ENCODE measurements at places on chromosomes 1 and 21.

DNA sequence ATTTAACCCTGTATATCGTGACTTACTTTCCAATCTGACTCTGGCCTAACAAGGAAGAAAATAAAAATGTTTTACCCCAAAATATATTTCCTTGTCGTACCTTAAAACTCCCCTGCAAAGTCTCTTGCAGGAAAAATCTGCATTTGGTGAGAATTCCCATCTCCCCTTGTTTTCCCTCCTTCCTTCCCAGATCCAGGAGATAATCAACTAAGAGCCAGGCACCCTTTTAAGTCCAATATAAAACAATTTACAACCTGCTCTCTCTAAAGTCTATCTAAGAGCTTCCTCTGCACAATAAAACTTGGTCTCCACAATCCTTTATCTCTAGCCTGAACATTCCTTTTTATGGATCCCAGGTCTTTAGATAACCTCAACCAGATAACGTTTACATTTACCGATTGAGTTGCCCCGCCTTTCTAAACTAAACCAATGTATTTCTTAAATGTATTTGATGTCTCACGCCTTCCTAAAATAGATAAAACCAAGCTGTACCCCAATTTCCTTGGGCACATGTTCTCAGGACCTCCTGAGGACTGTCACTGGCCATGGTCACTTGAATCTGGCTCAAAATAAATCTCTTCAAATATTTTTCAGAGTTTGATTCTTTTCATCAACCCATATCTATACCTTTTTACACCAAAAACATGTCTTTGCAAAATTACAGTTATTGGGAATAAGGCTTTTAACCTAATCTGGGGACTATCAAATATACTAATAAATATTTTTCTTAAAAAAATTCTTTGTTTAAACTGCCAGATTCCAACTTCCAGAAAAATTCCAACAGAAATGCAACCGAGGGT lies 993 bp downstream of the DDX59 start:
- no peak for DNase-seq

- DNase-seq = no peak
Observed at GRCh38 chr1:40758578-40759343, 24.8 kb upstream of the KCNQ4 start.

DNA sequence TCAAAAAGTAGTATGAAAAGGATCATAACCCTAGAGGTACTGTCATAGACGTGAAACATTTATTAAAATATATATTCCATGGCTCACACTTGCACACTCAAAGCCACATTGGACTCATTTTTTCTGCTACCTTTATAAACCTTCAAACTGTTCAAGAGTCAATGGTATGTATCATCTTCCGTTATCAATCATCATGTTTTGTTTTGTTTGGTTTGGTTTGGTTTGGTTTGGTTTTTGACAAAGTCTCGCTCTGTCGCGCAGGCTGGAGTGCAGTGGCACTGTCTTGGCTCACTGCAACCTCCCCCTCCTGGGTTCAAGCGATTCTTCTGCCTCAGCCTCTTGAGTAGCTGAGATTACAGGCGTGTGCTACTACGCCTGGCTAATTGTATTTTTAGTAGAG lies 1.8 kb downstream of the IFNAR2 start:
- DNase-seq = no peak

GRCh38 chr21:42674351-42674940 lies 21.0 kb downstream of the PDE9A start:
- DNase-seq = no peak

GRCh38 chr1:157369808-157370521 lies 182.3 kb downstream of the FCRL5 start:
- DNase-seq = peak; percentile 33

- no peak for DNase-seq
Observed at GRCh38 chr1:14539953-14540563, 58.4 kb upstream of the KAZN start.

- DNase-seq = peak; percentile 84
Observed at GRCh38 chr1:154154534-154155191, at the start of gene NUP210L. Gene NUP210L, minus strand, starts transcription at chr1:154155073.

- no peak for DNase-seq
Observed at GRCh38 chr1:39086865-39087409, 60.8 kb downstream of the NDUFS5 start.

GRCh38 chr1:89734442-89734841 lies 86.4 kb upstream of the LRRC8D start:
- DNase-seq = no peak

DNA sequence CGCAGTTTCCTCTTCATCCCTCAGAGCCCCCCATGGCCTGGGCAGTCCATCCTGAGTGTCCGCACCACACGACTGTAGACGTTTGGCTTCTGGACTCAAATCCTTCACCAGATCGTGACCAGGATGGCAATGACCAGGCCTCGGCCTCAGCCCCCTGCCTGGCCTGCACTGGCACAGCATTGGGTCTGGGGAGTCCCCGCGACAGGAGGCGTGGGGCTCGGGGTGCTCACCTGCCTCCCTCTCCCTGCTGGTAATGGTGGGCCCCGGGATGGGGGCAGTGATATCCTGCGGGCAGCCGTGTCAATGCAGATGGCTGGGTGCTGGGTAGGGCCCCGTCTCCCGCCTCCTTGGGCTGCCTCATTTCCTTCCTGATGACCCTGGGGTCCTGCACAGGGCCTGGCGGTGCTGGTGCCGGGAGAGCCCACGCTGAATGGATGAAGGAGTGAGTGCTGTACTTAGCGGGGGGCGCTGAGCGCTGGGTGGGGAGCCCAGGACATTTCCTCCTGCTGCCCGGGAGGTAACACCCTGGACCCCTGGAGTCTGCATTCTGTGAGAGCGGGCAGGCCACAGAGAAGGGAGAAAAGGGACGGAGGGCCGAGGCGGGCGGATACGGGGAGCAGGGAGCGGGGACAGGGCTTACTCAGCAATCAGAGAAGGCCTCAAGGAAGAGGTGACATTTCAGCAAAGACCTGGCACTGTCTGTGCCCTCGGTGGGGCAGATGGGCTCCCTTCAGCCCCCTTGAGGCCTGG lies 2.1 kb upstream of the TNFRSF14 start:
- no peak for DNase-seq

DNA sequence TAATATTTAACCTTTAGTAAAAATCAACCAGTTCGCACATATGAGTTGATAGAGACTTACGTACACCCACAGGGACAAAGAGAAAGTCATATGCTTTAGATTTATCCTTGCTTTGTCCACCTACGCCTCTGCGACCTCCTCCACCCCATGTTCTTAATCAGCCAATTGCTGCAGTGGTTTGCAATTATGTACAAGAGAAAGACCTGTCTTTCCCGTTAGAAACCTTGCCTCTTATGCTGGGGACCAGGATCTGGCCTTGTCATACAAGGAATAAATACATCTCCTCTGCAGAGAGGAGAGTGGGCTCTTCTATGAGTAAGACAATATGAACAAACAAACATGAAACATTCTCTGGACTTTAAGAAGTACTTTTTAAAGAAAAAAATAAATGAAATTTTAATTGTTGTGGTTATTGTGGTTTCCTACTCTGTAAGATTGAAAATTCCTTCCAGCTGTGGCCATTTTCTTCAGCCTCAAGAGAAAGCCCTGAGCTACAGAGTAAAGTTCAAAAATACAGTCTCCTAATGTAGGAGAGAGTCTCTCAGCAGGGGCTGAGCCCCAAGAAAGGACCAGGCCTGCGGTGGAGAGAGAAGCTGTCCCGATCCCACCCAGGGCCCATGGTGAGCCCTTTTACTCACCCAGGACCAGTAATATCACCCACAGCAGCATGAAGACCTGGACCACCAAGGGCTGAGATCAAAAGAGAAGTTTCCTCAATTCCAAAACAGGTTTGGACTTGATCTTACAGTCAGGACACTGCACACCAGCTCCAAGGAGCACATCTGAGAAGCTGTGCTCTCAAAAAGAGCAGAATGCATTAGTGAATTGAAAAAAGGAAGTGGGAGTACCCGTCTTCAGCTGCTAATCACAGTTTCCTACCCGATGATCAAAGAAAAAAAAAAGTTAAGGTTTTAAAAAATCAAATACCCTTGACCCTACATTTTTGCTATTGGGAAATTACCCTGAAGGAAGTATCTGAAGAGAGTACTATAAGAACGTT lies at the start of gene FCRL5:
Gene FCRL5, minus strand, starts transcription at position 822 of the 1,000 bp plus-strand sequence. Its CDS starts 153 bp downstream, at position 669.
- no peak for DNase-seq

GRCh38 chr1:35589516-35590427 lies 16.7 kb downstream of the TFAP2E start:
- no peak for DNase-seq

DNA sequence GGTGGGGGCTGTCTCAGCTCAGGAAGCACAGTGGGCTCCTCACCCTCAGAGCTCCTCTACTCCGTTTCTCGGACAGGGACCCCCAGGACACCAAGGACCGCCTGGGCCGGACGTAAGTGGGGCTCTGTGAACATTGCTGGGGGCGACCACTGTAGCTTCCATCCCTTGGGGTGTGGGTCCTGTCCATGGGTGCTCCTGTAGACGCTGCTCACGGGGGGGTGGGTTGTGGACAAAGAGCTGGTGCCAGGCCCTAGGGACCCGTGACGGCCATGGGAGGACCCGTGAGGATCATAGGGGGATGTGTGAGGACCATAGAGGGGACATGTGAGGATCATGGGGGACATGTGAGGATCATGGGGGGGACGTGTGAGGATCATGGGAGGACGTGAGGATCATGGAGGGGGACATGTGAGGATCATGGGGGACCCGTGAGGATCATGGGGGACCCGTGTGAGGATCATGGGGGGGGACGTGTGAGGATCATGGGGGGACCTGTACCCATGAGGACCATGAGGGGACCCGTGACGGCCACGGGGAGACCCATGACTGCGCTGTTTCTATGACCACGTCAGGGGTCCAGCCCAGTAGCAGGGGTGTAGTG lies 18.1 kb downstream of the COL6A1 start:
- DNase-seq = peak; percentile 17

GRCh38 chr1:91173346-91173890 lies 151.6 kb upstream of the ZNF644 start:
- DNase-seq = no peak

- DNase-seq = no peak
Observed at GRCh38 chr1:224504297-224505041, 69.9 kb upstream of the WDR26 start.

DNA sequence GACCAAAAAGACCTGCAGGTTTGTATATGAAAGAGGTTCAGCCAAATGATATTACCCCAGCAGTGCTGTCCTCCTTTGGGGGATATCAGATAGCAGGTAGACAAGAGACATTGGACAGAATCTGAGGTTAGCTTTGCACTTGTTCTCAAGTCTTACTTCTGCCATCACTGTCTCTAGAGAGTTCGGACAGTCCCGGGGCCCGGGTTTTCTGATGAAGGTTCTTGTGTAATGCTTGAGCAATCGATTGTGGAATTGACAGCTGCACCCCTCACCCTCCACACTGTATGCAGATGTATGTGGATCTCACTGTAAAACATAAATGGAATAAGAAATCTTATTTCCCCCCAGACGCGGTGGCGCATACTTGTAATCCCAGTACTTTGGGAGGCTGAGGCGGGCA lies 56.2 kb upstream of the MORC3 start:
- no peak for DNase-seq

DNA sequence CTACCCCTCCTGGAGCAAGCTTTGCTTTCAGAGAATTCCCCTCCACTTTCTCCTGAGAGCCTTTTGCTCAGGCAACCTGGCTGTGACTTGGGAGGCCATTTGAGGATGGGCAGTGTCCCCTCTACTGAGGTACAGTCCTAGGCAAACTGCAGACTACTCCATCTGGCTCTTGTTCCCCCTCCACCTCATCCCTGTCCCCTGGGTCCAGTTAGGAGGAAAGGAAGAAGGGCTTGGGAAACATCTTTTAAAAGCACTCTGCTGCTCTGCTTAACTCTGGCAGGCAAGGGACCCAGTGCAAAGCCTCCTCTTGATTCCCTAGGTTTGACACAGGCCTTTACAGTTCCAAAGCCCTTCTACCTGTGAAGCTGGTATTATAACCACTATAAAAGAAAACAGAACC lies 108.2 kb downstream of the NAV1 start:
- DNase-seq = no peak

- DNase-seq = no peak
Observed at GRCh38 chr1:228785366-228786330, 50.4 kb downstream of the RHOU start.

DNA sequence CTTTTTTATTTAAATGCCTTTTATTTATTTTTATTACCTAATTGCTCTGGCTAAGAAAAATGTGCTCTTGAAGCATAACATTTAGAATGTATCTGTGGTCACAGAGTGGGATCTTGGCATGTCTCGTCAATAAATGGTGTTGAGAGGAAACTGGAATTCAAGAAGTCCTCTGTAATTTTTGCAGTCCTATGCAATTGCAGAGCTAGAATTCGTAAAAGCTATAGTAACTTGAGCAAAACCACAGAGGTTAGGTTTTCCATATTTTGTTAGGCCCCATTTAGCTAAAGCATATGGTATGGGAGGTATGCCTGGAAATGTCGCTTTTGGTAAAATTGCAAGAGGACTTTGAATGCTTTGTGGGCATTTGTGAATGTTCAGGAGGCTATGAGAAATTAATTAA lies 466.7 kb upstream of the NFIA start:
- DNase-seq = no peak

- DNase-seq = no peak
Observed at GRCh38 chr1:117389779-117390178, 22.5 kb downstream of the MAN1A2 start.

- peak; percentile 28 for DNase-seq
Observed at GRCh38 chr1:117653732-117654492, 48.1 kb downstream of the TENT5C start.

- no peak for DNase-seq
Observed at GRCh38 chr1:165686971-165687433, 11.4 kb downstream of the ALDH9A1 start.

DNA sequence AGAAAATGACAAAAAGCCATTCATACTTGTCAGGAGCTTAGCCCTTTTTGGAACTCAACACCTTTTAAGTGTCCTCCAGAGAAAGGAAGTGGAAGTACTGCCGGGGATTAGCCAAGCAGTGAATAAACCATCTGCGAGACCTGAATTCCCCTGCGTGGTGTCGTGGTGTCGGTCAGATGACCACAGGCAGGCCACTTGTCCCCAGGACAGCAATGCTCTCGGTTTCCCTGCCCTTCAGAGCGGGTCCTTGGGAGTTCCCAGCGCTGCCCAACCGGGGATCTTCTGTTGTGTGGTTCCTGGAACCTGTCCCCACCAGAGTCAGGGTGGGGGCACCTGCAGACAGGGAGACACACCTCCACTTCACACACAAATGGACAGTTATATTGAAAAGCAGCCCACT lies 9.2 kb downstream of the GPR157 start:
- DNase-seq = no peak

DNA sequence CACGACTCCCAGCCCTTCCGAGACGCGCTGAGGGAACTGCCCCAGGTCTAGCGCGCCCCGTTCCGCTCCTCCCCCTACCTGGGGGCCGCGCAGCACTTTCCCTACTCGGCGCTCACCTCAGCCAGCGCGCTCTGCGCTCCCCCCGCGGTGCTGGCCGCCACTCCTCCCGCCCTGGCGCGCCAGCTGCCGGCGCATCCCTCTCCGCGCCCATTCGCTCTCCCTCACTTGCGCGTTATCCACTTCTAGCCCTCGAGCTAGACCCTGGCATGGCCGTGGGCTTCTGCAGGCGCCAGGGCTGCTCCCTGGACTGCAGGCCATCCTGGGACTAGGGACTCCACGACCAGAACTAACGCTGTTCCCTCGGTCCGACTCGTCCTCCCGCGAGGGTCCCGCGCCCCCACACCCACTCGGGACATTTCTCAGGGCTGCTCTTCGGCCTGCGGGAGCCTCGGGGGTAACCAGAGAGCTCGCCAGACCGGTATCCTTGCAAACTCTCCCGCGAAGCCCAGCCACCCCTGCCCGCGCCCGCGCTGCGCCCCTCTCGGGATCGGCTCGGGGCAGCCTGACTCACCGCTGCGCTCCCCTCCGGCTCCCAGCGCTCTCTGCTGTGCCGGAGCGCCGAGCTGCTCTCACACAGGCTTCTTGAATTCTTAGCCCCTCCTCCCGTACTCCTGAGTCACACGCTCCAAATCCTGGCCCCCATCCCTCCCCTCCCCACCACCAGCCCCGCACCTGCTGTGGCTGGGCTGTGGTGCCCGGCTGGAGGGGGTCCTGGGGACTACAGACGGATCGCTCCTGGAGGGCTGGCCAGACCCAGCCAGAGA lies at the start of gene NGF:
Gene NGF, minus strand, starts transcription at position 617 of the 824 bp plus-strand sequence. CDS start 51,454 bp downstream, outside the sequence.
- DNase-seq = peak; percentile 52

Measured in tibial artery (tissue), 4 donors.